ENCODE measurements at places on chromosomes 1 and 21.

DNA sequence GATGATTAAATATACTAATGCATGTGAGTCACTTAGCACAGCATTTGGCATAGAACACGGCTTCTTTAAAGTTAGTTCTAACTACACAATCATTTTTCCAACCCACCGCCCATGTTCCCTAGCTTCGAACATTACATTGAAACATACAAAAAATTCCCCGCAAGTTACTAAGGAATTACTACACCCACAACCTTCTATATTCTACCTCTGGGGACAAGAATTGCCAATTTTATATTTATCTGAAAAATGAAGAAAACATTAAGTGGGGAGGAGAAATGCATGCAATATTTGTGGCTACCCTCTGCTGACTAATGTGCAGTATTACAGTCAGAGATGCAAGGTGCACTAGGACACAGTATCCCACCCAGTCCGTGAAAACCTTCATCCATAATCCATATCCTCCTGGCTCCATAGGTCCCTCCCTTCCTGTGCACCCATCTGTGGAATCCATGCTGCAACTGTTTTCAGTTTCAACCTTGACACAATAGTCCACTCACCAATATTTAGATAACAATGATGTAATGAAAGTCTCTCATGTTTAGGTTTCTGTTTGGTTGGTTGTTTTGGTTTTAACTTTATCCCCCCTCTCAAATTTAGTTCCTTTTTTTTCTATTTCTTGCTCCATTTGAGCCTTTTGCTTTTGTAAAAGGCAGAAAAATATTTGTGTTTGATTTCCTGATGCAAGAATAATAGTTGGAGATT lies 31.6 kb downstream of the RGS5 start:
- no peak for DNase-seq

- DNase-seq, result no peak
These were observed 2.6 kb downstream of the ZP4 start for GRCh38 chr1:237888143-237888542.

GRCh38 chr1:183197762-183198161 lies 11.7 kb downstream of the LAMC2 start:
- DNase-seq, result no peak

DNA sequence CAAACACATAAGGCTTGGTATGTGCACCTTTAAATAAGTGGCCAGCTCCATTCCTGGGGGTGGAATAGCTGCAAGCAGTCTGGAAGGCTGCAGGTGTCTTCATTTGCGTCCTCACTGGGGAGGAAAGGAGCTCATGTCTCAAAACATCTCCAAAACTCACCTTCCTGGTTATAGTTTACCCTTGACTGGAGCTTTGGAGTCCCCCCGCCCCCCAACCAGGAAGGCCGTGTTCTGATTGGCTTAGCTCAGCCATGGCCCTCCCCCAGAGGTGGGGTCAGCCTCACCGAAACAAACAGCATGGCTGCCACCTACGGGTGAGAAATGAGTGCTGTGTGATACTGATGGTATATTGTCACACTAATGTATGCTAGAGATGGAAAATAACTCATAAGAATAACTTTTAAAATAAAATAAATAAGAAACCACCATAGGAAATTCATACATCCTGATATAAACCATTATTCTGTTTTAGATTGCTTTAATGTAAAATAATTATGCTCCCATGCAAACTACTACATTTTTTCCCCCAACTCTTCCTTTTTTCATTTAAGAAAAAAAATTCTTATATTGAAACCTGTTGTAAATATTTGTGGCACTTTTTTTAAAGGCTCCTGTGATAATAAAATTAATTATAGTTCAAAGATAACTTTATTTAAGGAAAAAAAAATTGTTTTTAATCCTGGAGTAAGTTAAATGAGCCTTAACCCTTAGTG lies 90.8 kb downstream of the ZP4 start:
- DNase-seq, result no peak

- DNase-seq, result no peak
These were observed 118.4 kb upstream of the CHRM3 start for GRCh38 chr1:239268007-239268406.

DNA sequence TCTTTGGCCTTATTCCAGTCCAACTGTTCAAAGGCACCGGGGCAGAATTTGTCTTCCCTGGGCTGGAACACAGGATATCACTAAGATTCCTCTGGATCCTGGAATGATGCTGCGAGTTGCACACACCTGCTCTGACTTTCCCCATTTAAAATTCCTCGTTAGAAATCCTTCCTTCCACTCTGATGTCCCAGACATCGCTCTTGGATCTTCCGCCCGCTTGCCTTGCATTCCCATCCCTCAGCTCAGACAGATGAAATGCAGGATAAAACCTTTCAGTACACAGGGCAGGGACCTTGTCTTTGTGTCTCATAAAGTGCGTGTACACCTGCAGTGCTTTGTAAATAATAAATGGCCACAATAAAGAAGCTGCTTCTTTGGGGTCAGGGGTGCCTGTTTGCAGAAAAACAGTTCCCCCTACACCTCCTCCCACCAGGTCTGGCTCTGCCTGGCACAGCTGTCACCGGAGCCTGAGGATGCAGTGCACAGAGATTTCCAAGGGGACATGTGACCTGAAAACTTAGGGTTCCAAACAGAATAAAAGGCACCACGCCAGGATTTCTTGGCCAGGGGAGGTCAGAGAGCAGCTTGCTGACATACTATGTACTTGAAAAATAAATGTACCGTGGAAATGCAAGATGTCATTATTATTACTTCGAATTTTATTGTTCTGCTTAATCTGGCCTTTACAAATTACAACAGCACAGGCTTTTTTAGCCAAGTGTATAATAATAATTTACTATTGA lies 62.9 kb upstream of the SYT6 start:
- DNase-seq, result no peak

GRCh38 chr21:28106370-28106890 lies 886.2 kb downstream of the LTN1 start:
- no peak for DNase-seq

GRCh38 chr1:7852804-7853683 lies at the start of gene UTS2:
Gene UTS2 (minus strand): TSS chr1:7853065. CDS start chr1:7853003, 62 bp downstream.
- no peak for DNase-seq

- no peak for DNase-seq
These were observed 120.9 kb upstream of the IPO9 start for GRCh38 chr1:201708085-201708512.

DNA sequence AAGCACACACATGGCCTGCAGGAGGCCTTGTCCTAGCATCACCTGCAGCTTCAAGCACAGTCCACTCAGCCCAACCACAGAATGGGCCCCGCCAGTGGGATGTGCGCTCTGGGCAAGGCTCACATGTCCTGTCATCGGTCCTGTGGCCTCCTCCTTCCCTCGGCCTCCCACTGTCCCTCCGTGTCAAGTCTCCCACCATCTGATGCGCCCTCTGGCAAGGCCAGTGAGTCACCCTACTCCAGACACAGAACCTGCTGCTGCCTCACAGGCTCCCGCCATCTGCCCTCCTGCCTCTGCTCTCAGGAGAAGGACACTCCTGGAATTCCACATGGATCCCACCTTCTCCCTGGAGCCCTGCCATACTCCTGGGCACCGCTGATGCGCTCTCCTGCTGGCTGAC lies 14.2 kb downstream of the KCNAB2 start:
- DNase-seq, result no peak

- DNase-seq, result no peak
These were observed 5.0 kb upstream of the PPT1 start for GRCh38 chr1:40102038-40102437.

All from T-helper 17 cell (primary cell).